Adipocyte (in vitro differentiated cells): ENCODE measurements at places on chromosomes 1 and 21.

DNA sequence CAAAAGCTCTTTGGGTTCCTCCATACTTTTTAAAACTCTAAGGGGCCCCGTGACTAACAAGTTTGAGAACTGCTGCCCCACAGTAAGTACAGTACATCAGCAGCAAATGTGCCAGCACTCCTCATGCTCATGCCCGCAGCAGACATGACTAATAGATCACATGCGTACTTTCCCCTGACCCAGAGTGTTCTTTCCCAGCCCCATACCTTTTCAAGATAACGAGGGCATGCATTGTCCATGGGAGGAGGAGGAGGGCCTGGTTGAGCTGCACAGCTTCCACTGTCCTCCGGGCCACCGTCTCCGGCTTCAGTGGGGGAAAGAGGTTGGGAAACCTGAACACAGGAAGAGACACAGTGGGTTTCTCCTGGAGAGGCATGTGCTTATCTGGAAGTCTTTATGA is 45.5 kb downstream of the DHRS3 start:
- no peak for DNase-seq

- peak; percentile 69 for DNase-seq
Measured at GRCh38 chr1:44326024-44326701, 28.9 kb downstream of the ERI3 start.

DNA sequence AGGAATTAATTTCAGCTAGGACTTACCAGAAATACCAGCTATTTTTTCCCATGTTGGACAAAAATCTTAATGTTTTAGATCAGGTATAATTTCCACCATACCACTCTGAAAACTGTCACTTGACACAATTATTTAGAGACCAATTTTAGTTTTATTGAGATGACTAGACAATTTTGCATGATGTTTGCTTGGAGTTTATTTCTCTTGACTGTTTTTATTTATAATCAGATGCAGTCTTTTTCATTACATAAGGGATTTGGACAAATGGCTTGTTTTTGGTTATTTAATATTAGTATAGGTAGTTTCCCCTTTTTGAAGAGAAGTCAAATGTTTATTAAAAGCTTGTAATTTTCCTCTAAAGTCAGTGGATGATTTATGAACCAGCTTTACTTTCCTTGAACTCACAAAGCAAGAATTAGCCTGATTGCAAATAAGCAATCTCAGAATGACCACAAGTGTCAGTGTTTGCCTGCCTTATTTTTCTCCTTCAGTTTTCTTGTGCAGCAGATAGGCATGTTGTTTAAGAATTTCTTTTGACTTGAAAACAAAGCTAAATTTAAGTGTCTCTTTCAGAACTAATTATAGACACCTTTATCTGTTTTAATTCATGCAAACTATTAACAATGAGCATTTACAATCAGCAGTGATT is 3.8 kb upstream of the B3GALT2 start:
- peak; percentile 55 for DNase-seq

- DNase-seq, result no peak
Measured at GRCh38 chr1:12052997-12053686, 10.0 kb upstream of the TNFRSF8 start.

DNA sequence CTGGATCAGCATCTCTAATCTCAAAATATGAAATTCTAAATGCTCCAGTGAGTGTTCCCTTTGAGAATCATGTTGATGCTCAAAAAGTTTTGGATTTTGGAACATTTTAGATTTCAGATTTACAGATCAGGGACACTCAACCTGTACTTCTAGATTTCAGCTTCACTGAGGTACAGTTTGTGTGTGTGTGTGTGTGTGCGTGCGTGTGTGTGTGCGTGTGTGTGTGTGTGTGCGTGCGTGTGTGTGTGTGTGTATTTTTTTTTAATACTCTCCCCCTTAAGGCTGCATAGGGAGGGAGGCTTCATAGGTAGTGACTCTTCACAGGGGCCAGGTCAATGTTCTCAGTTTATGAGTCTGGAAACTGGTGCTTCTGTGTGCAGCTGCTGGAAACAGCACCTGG is 77.5 kb downstream of the BRINP2 start:
- DNase-seq, result no peak

DNA sequence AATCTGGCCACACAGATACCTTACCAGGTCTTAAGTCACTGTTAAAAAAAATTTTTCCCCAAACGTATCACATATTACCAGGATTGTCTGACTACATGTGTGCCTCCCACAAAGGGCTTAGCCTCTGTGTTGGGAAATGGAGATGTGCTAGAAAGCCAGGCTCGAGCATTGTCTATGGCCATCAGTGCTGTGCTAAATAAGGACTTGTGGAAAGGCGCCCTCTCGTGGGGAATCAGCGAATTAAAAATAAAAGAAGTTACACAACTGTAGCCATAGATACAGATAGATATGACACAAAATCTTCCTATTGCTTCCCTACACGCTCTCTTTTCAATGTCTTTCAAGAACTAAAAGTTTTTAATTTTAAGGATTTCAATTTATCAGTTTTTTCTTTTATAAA is 47.5 kb upstream of the CRNN start:
- DNase-seq, result peak; percentile 68

GRCh38 chr1:201741763-201742342 is 87.1 kb upstream of the IPO9 start:
- no peak for DNase-seq

DNA sequence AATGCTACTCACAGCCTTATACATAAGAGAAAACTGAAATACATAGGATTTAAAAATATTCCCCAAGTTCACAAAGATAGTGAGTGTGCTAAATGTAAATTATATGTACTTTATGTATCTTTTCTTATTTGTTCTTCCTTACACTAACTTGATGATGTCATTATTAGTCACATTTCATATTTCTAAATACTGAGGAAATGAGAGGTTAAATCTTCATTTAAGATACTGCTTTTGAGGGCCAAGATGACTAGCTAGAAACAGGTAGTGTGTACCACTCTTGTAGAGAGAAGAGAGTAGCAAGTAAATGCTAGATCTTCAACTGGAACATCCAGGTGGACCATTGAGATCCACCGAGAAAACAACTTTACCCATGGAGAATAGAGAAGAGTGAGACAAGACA is 29.8 kb downstream of the PYHIN1 start:
- no peak for DNase-seq

DNA sequence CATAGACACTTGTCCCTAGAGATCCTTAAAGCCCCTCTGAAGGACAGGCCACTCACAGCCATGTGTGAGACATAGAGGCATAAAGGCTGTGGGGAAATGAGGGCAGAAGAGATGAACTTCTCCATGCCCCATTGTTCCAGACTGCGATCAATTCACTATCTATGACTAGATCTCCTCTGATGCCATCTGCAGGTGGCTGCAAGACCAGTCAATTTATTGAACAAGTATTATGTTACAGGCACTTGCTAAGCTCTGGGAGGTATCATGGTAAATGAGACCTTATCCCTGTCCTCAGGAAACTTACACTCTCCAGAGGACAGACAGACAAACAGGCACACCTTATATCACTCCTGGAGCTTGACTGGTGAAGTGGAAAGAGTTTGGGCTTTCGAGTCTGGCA is 22.9 kb downstream of the UBIAD1 start:
- no peak for DNase-seq

GRCh38 chr1:30928171-30928570 is 19.6 kb upstream of the SDC3 start:
- no peak for DNase-seq

DNA sequence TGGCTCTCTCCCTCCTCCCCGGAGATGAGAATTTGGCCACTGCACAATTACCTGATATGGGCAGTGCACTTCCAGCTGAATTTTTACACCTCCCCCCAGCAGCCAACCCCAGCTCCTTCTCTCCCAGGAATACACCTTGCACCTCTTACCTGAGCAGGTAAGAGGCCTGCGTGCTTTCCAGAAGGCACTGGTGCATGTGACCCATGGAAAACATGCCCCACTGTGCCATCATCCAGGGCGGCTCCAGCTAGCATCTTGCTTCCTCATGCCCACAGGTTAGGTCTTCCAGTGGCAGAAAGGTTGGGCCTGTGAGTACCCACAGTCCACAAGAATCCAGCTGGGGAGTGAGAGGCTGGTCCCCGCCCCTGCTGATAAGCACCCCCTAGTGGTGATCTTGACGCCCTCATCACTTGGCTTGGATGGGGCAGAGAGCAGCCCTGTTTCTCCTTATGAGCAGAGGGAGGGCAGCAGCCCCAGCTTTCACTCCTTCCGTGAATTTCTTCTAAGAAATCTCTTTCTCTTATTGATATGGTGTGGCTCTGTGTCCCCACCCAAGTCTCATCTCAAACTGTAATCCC is 57.8 kb downstream of the EDARADD start:
- no peak for DNase-seq
